Activated CD8-positive, alpha-beta T cell treated with anti-CD3 and anti-CD28 coated beads, Interleukin-2, amount 10 ng/mL, durations not matched to agents 7 days and 5 days (primary cell): ENCODE measurements at places on chromosomes 6 and 20.

GRCh38 chr6:158751921-158752320 lies 67.2 kb downstream of the EZR start:
- no peak for DNase-seq

DNA sequence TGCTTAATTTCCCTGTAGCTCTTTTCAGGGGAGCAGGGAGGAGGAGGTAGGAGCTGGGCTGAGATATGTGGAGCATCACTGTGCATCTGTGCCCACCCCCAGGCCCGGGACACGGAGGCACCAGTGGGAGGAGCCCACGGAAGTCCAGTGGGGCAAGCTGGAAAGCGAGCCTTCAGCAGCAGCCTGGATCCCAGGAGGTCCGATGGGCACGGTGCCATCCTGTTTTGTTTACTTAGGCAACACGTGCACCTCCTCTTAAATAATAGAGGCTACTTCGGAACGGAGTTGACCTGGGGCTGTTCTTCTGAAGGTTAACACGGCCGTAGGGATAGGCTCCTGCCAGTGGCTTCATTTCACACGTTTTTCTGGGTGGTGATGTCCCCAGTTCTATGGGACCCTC lies 51.6 kb downstream of the CDH4 start:
- no peak for DNase-seq

DNA sequence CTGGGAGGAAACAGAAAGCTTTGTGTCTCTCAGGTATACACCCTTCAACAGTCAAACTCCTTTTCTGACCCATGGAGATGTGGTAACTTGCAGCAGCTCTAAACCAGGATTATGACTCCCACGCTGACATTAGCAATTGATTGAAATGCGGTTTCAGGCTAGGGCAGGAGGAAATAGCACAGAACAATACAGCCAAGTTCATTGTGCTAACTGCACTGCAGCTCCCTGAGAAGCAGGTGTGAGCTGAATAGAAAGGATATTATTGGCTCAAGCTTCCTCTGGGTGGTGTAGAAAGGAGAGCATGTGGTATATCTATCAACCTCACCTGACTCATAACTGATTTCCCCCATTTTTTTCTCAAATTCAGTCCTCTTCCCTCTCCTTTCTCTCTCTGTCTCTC lies 612.3 kb upstream of the BTBD3 start:
- DNase-seq: no peak

DNA sequence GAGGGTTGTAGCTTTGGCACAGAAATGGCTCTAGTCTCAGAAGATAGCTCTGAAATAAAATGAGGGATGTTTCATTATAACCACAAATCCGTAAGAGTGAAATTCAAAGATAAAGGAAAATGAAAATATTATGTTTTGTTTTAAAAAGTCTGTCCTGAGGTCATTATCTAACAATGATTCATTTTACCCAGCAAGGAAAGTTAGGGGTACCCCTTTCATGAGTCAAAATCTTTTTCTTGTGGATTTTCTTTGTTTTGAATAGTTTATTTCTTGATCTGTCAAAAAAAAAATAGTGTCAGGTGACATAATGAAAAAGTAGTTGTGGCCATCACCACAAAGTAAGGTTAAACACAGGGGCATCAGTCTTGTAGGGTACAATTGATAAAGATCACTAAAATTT lies 59.7 kb upstream of the MYB start:
- no peak for DNase-seq

GRCh38 chr6:167703781-167704180 lies 122.9 kb upstream of the AFDN start:
- DNase-seq: no peak
